ENCODE measurements at places on chromosomes 2 and 18.

- no peak for DNase-seq
These were observed 131.6 kb upstream of the DLGAP1 start for GRCh38 chr18:4586731-4587130.

DNA sequence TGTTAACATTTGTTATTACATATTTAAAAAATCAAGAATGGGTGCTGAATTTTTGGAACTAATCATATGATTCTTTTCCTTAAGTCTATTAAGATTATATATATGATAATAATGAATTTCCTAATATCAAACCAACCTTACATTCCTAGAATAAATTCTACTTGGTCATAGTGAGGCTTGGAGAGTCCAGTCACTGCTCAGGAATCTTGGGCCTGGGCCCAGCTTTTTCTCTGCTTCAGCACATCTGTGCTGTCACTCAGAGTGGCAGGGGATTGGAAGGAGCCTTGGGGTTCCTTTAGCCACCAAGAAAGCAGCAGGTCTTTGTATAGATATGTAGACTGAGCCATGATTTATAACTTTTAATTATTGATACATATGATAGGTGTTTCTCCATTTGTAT, 19.9 kb upstream of the ZAP70 start:
- DNase-seq = no peak

GRCh38 chr2:189407281-189408209, 33.7 kb upstream of the WDR75 start:
- DNase-seq = no peak

DNA sequence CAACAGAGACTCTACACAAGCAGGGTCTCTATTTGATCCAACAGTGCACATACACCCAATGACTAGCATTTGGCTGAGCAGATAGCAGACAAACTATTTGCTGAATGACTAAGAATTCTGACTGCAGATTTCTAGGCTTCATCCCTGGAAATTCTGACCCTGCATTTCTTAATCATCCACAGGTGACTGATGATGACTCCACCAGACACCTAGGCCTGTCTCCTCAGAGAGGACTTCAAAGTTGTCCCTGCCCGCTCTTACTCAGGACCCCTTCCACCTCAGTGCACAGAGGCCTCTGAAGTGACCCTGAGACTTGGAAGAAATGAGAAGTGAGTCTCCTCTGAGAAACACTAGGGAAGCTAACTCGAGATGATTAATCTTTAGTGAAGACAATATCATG, 51.3 kb downstream of the SEPTIN10 start:
- no peak for DNase-seq
